ENCODE measurements at places on chromosomes 3 and 15. TPM values are rescaled to one million over a fixed set of nuclear protein-coding genes. Genes with fewer than 3 reads are reported as not detected.

KIF9 gene
- total RNA-seq: 8.4 TPM

MRPS22 gene
- 79.3 TPM for total RNA-seq

GOLGA6B gene
- not detected for total RNA-seq

ZIC1 gene
- total RNA-seq: not detected

GPR62 gene
- total RNA-seq: not detected

SIDT1 gene
- 0.78 TPM for total RNA-seq

ACKR4 gene
- total RNA-seq: 2.9 TPM

CHCHD6 gene
- total RNA-seq: 8.3 TPM

CCDC54 gene
- not detected for total RNA-seq

GOLGA8N gene
- total RNA-seq: 7.4 TPM

ANKUB1 gene
- not detected for total RNA-seq

FYCO1 gene
- total RNA-seq: 120 TPM

IQCF5 gene
- not detected for total RNA-seq

CD276 gene
- total RNA-seq: 36.5 TPM

FRMD5 gene
- total RNA-seq: 44.0 TPM

DNA sequence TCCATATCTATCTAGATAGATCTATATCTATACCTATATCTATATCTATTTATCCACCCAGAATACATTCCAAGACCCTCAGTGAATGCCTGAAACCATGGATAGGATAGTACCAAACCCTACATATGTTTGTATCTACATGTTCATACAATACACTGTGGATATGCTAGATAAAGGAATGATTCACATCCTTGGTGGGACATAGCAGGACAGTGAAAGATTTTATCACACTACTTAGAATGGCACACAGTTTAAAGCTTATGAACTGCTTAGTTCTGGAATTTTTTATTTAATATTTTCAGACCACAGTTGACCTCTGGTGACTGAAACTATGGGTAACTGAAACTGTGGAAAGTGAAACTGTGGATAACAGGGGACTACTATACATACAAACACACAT is 198.8 kb upstream of the TTC14 start:
- no peak for DNase-seq

DNA sequence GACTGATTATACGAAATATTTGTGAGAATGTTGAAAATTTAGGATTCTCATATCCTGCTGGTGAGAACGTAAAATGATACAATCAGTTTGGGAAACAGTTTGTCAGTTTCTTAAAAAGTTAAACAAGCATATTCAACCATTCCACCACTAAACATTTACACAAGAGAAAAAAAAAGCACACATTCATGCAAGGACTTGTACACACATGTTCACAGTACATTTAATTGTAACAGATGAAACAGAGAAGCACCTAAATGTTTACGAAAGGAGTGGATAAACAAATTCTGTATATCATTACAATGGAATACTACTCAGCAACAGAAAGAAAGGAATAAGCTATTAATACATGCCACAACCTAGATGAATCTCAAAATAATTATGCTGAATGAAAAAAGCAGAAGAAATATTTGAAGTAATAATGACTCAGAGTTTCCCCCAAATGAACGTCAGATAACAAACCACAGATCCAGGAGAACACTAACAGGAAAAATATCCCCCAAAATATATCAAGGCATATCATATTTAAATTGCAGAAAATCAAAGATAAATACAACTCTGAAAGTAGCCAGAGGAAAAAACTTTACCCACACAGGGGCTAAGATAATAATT is 14.3 kb downstream of the ANKRD28 start:
- DNase-seq: no peak

GRCh38 chr3:27378331-27378730 is 9.1 kb upstream of the NEK10 start:
- no peak for DNase-seq

- no peak for DNase-seq
Observed at GRCh38 chr3:194337965-194338753, 13.0 kb downstream of the CPN2 start.

GRCh38 chr3:127786353-127787070 is 35.8 kb downstream of the MGLL start:
- peak; percentile 93 for DNase-seq

DNA sequence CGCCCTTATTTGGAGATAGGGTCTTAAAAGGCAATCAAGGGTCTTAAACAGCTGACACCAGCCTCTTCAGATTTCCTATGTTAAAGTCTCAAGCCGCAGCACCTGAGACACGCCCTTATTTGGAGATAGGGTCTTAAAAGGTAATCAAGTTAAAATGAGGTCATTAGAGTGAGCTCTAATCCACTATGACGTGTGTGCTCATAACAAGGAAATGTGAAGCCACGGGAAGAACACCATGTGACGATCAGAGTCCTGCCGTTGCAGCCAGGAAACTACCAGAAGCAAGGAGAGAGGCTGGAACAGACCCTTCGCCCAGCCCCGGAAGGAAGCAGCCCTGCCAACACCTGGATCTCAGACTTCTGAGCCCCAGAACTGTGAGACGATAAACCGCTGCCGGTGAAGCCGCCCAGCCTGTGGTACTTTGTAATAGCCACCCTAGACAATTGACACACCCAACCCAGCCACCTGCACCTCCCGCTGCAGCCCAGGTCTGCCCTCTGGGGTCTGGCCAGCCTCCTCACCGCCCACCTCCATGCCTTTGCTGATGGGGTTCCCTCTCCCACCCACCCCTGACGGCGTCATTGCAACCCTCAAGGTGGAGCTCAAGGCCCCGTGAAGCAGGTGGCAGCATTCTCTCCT is 137.9 kb downstream of the MEGF11 start:
- DNase-seq: no peak

- no peak for DNase-seq
Observed at GRCh38 chr3:33918126-33918756, 119.8 kb downstream of the PDCD6IP start.

- no peak for DNase-seq
Observed at GRCh38 chr3:44108481-44108880, 133.2 kb upstream of the TOPAZ1 start.

DNA sequence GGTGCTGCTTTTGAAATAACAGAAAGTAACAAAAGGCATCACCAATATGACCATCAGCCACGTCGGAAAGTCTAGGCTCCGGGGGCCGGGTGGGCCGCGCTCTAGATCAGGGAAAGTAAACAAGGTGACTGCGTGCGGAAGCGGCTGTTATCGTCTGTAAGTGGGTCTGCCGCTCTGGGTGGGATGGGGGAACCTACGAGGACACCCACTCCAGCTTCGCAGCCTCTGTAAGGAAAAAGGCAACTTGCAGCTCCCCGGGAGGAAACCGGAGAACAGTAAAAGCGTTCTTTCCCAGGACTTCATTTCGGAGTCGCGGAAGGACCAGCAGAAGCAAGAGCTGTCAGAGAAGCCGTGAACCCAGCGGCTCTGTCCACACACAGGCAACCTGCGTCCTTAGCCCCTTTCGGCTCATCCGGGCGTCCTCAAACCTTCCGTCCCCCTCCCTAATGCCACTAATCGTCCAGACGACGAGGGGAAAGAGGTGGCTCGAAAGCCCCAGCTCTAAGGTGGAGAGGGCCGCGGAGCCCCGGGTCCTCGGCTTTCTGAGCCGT is 461 bp downstream of the XRN1 start:
- DNase-seq: peak; percentile 57

GRCh38 chr15:57340682-57341259 is 35.5 kb upstream of the CGNL1 start:
- DNase-seq: peak; percentile 55

DNA sequence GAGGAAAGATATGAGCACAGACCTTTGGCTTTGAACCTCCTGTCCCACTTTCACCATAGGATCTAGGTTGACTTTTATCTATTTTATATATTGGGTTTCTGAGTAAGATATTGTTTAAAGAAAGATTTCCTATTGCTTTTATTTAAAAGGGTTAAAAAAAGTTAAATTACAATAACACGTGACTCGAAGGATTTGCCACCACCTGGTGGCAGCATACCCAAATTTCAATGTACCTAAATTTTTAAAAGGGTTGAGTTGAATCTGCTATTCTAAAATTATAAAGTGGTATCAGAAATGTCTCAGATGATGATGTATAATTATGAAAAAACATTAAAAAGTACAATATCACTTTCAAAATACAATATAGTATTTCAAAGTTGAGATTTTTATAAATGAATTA is 368.4 kb downstream of the MECOM start:
- DNase-seq: no peak

DNA sequence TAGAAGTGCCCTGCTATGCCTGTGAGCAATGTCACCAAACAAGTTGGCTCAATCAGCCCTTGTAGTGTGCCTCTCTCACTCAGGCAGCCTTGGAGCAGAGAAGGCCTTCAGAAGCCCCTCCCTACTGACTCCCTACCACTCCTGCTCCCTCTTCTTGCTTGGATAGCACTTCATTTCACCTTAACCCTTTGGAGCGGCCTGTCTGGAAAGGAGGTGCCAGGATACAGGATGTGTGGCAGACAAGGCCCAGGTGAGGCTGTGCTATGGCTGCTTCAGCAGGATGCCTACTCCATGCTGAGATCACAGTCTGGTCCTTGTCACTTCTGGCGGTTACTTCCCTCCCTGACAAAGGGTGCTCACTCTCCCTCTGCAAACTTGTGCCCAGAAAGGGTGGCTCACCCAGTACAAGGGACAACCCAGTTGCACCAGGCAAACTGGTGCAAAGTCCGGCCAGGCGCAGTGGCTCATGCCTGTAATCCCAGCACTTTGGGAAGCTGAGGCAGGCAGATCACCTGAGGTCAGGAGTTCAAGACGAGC is 1.1 kb downstream of the MON1A start:
- DNase-seq: no peak

DNA sequence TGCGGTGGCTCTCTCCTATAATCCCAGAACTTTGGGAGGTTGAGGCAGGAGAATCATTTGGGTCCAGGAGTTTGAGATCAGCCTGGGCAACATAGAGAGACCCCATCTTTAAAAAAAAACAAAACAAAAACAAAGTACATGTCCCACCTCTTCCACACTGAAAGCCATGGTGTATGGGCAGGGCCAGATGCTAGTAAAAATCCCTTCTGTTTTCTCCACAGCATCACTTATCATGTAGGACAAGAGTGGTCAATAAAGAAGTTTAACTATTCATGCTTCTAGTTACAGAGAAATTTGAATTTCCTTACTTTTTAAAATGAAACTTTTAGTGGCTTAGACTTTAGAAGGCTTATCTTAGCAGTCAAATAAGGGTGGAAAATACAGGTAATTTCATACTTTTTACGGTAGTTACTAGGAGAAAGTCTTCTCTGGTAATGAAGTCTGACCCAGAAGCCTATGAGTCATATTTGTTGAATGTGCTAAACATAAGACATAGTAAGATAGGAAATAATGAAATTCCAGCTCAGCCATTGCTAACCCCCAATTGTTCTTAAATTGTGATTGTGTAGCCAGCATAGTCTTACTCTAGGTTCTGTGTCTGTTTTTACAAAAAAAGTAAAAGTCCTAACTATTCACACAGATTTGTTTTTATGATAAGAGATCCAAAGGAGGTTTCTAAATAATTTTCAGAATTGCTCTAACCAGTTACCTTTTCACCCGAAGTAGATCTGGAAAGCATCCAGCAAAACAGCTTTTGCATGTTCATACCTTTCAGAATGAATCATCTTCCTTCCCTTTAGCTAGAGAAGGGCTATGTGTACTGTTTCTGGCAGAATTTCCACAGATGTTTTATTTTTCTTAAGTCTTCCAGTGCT is 16.4 kb upstream of the ZNF609 start:
- no peak for DNase-seq

DNA sequence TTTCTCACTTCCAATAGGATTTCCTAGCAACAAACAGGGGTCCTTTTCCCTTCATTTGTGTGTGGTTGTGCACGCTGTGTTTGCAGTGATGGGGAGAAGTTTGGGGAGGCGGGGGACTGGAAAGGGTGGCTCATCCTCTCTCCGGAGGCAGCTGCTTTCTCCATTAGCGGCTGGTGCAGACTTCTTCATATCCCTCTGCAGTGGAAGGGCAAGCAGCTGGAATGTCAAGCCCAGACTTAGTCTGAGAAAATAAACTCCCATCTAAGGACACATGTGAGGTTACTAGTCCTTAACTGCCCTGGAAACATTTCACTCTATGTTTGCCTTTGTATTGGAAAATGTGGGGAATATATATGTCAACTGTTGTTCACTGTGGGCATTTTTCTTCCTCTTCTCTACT is 467.0 kb upstream of the RASGRP1 start:
- no peak for DNase-seq

DNA sequence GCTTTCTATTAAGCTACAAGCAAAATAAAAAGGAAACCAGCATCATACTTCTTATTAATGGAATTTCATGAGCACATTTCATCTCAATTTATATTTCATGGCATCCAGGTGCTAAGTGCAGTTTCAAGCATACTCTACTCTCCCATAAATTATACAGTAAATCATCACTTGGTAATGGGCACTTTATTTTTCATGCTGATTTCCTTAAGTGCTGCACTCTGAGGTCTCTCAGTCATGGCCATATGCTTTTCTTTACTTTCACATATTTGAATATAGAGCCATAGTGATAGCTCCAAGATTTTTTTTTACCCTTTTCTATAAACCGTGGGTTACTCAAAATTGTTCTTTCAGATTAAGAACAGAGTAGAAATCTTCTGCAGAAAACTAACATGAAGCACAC is 1505.7 kb upstream of the CADM2 start:
- DNase-seq: no peak

GRCh38 chr15:42450425-42450790 is 40.5 kb downstream of the ZNF106 start:
- no peak for DNase-seq

DNA sequence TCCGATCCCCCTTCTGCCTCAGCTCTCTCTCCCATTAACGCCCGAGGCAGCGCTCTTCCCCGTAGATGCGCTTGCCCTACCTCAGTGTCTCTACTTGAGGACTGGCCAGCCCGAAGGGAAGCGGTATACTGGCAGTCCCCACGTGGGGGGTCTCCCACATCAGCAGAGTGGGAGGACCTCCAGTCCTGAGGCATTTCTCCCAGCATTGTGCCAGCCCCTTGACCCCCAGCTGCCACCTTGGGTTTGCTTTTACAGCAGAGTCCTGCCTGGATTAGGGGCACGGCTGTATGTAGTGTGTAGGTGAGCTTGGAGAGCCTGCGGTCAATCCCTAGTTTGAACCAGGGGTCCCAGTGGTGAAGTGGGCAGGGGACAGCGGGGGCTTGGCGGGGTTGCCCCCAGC is 767 bp downstream of the SEMA3F start:
- DNase-seq: no peak

GRCh38 chr3:124800511-124801258 is 70.4 kb downstream of the UMPS start:
- peak; percentile 78 for DNase-seq

- DNase-seq: no peak
Observed at GRCh38 chr3:72102112-72102616, 317.2 kb upstream of the PROK2 start.

- DNase-seq: no peak
Observed at GRCh38 chr15:94792196-94792595, 560.8 kb downstream of the MCTP2 start.

- DNase-seq: no peak
Observed at GRCh38 chr15:45417303-45417950, 39.1 kb upstream of the GATM start.

GRCh38 chr3:172042136-172042662 is 2.8 kb downstream of the FNDC3B start:
- no peak for DNase-seq

DNA sequence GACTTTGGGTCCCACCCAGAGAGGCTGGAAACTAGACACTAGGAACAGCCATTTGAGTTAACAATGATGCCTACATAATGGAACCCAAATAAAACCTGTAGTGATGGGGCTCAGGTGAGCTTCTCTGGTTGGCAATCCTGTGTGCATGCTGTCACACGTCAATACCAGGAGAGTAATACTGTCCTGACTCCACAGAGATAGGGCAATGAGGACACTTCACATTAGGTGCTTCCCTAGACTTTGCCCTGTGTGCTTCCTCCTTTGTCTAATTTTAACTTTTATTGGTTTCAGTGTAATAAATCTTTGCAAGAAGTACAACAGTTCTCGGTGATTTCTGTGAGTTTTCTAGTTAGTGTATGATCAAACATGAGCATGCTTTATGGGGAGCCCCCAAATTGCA is 281.8 kb upstream of the ARRDC4 start:
- DNase-seq: no peak
